Hematopoietic multipotent progenitor cell treated with erythropoietin and hydrocortisone succinate and interleukin-3 and kit ligand, for 17 days (in vitro differentiated cells): ENCODE measurements at places on chromosomes 16 and 17.

DNA sequence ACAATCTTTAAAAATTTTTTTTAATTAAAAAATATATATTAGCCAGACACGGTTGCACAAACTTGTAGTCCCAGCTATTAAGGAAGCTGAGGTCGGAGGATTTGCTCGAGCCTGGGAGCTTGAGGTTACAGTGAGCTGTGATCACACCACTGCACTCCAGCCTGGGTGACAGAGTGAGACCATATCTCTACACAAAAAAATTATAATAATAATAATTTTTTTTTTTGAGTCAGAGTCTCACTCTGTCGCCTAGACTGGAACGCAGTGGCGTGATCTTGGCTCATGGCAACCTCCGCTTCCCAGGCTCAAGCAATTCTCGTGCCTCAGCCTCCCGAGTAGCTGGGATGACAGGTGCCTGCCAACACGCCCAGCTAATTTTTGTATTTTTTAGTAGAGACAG lies 23.8 kb downstream of the LITAF start:
- no peak for DNase-seq

DNA sequence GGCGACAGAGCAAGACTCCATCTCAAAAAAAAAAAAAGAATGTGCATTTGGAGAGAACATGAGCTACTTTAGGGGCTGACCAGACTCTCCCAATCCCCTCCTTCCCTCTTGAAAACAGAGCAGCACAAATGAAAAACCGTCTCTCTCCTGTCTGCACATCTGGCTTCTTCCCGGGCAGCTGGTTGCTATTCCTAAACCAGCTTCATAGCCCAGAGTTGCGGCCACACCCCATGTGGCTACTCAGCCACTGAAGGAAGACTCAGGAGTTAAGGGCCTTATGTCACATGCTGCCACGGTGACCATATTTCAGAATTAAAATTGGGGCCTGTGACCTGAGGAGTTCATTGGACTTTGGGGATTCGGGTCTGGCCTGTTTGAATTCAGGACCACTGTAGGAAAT lies 48.3 kb downstream of the KATNIP start:
- no peak for DNase-seq

- no peak for DNase-seq
Observed at GRCh38 chr17:36117505-36118382, 14.1 kb downstream of the CCL4 start.

DNA sequence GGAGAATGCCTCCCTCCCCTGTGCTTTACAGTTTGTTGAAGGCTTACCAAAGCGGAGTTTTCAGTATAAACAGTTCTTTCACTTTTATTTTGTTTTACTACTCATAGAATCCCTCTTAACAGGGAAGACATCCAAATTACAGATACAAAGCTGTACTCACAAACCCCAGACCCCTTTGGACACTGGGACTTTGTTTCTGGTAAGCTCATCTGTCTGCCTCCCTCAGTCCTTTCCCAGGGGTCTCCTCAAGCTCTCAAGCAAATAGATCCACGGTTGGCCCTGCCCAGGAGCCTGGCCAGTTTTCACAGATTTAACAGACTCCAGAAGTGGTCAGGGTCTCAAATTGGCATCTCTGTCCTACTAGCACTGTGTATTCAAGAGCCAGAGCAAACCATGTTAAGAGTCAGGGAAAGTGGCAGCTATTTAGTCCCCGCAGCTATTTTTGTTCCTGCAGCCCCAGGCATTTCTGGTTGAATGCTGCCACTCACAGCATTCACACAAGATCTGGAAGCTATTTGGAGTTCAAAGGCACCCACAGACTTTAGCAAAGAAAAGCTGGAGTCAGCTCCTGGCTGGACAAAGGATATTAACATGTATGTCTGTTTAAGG lies 54.2 kb downstream of the TMEM100 start:
- no peak for DNase-seq

DNA sequence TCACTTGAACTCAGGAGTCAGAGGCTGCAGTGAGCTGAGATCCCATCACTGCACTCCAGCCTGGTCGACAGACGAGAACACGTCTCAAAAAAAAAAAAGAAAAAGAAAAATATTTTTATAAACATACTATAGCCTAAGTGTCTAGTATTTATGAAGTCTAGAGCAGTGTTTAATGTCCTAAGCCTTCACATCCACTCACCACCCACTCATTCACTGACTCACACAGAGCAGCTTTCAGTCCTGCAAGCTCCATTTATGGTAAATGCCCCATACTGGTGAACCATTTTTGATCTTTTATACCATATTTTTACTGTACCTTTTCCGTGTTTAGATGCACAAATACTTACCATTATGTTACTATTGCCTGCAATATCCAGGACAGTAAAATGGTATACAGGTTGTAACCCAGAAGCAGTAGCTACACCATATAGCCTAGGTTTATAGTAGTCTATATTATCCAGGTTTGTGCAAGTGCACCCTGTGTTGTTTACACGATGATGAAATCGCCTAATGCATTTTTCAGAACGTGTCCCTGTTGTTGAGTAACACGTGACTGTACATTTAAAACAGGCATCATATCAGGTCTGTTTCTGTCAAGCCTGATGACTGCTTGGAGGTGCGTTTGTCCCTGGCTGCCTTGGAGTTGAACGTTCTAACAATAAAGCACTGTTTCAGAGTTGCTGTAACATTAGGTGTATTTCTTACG lies 10.1 kb downstream of the NUDT7 start:
- DNase-seq, result no peak

GRCh38 chr17:46876353-46876887 lies 25.0 kb downstream of the WNT9B start:
- no peak for DNase-seq

DNA sequence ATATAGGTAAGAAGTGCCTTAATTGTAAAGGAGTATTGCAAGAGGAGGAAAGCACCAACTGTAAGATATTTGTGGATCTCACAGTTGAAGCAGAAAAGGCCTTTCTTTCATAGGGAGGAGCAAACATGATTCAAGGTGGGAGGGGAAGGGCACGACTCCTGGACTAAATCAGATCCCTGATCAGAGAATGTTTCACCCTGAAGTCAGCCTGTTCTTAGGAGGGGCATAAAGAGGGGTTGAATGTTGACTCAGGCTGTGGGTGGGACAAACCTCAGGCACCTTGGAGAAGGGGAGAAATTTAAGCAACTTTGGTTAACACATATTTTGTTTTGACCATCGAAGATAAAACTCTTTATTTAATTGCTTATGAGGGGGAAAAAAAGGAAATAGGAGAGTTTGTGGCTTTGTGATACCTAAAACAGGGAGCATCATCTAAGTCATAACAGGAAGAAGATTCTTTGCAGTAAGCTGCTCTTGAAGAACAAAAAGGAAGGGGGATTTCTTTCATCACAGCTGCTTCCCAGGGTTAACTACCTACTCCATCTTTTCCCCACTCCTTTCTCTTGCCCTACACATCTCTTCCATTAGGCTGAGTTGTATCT lies 158.6 kb upstream of the ZNF267 start:
- DNase-seq, result no peak

- DNase-seq, result no peak
Observed at GRCh38 chr16:76976756-76977155, 214.2 kb upstream of the MON1B start.

DNA sequence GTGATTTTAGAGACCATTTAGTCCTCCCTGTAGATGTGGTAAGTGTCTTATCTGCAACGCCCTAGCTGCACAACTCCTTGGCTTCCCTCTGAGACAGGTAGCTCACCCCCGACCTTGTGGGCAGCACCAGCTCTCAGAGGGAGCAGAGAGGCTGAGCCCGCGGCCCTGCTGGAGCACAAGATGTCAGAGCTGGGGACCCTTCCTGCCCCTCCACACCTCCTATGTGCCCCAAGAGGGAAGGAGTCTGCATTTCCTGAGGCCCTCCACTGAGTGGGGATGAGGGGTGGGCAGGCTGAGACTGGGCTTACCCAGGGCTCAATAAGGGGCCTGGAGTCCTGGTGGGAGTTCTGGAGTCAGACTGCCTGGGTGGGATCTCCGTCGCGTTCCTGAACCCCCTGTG lies 12.2 kb upstream of the ADGRG1 start:
- DNase-seq, result no peak

DNA sequence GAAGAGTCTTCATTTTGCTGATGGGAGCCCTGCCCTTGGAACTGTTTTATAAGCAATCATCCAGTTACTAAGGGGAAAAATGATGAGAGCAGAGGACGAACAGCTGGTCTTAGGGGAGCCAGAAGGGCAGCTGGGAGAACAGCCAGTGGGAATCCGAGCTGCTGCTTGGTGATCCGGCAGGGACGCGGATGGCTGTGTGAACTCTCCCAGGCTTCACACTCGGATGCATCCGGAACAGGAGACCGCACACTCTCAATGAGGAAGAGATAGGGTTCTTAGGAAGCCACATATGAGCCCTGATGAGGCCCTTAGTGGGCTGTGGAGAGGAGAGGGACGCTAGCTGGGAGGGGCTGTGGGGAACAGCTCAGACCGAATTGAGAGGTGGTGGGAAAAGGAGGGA lies 5.0 kb upstream of the CACNG5 start:
- no peak for DNase-seq

DNA sequence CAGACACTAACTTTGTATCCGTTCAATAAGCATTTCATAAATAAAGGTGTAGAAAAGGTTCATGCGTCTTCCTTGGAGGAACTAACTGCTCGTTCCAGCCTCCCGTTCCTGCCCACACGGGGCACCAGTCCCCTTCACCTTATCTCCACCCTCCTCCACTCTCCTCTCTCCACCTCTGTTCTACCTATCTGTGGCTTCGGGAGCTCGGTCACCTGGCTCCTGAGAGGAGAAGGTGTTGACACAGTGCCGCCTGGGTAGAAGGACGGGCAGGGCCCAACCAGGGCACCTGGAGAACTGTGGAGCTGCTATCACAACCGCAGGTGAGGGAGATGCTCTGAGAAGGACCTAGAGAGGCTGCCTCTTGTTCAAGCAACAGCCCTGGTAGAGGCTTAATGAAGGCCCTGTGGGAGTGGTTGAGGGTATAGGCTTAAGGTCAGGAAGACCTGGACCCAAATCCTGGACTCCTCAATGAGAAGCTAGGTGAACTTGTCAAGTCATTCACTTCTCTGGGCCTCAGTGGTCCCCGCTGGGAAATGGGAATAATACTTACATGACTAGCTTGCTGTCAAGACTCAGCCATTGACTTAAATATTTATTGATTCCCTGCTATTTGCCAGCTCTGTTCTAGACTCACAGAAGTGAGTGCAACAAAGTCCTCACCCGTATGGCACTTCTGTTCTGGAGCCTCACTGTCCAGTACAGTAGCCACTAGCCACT lies 9.6 kb upstream of the MINK1 start:
- DNase-seq, result no peak

GRCh38 chr17:29571883-29572681 lies 3.6 kb downstream of the TP53I13 start:
- no peak for DNase-seq

GRCh38 chr17:74608511-74608910 lies 15.0 kb downstream of the CD300E start:
- DNase-seq, result no peak

- DNase-seq, result no peak
Observed at GRCh38 chr16:66167564-66168291, 198.8 kb upstream of the CDH5 start.

GRCh38 chr17:68701046-68701445 lies 99.9 kb upstream of the FAM20A start:
- DNase-seq, result no peak

DNA sequence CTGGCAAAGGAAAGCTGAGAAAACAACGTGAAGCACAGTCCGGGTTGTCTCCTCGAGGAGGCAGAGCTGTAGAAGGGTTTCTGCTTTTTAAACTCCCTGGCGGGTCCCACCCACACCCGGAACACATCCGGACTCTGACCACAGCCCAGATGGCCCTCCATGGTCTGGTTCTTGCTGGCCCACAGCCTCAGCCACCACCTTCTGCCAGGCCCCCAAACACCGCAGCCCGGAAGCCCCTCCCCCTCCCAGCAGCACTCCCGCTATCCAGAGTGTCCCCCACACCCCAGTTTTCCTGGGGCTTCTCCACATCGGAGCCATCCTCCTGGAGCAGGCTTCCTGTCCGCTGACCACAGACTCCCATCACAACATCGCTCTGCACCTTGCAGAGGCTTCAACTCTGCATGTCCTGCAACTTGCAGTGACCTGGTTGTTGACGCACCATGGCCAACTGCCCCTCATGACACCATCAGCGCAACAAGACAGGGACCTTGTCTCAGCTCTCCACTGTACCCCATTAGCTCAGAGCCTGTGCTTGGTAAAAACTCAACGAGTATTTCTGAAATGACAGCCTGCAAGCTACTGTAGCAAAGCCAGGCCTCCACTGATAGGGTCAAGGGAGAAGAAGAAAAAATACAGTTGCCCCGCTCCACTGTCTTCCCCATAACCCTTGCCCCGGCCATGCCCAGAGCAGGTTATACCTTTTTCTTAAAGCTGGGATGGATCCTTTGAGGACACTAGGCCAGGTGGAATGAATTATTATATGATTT lies 129.8 kb downstream of the C16orf78 start:
- no peak for DNase-seq

DNA sequence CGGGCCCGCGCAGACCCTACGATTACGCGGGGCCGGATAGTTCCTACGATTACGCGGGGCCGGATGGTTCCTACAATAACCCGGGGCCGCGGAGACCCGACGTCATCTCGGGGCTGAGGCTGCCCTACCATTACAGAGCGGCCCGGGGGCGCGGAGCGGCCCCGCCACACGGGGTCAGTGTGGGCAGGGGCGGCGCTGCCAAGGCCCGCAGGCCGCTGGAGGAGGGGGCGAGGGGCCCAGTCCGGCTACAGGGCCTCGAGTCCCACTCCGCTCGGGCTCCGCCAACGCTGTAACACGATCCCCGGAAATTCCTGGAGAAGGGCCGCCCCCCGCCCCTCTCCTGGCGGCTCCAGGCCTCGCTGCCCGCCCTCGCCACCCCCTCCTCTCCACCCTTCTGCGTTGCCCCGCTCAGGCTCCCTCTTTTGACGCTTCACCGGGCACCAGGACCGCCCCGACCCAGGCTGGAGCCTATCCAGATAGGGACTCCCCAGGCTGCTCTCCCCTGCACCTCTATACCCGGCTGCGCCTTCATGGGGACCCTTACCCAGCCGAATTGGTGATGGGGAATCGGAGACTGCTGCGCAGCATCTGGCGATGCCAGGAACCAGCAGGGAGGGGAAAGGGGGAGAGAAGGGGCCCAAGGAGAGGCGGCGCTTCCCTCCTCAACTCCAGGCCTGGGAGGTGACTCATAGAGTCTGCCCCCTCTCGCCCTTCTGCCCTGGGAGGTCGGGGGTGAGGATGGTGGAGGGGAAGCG lies at the start of gene RAB34:
Gene RAB34, minus strand, starts transcription at position 291 of the 755 bp plus-strand sequence. CDS start 602 bp downstream, outside the sequence.
- no peak for DNase-seq

DNA sequence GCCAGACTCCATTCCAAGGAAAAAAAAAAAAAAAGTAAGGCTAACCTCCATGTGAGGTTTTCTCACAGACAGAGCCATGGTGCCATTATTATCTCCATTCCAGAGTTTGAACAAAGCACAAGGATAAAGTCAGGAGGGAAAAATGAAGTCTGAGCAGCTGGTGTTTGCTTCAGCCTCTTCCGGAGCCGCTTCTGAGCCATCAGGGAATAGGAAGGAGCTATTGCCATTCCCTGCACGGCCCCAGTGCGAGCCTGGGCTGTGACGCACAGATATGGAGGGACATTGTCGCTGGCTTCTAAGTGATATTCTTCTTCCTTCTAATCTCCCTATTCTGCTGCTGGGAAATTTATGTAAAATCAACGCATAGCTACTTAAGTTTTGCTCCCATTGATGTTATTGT lies 69.5 kb upstream of the PIRT start:
- no peak for DNase-seq
